ENCODE measurements at places on chromosomes 5 and 9.
A peak's percentile ranks its signal among the peaks of the same experiment; 100 is the strongest.

GRCh38 chr5:169161022-169161680, 139.8 kb downstream of the SLIT3 start:
- H3K4me3 ChIP-seq: no peak overlapping the region
- no peaks in the 10 kb centered on the region for H3K36me3 ChIP-seq
- no peaks in the 10 kb centered on the region for H3K27me3 ChIP-seq
- H3K27ac ChIP-seq: no peak overlapping the region
- peak; percentile 93 for DNase-seq

DNA sequence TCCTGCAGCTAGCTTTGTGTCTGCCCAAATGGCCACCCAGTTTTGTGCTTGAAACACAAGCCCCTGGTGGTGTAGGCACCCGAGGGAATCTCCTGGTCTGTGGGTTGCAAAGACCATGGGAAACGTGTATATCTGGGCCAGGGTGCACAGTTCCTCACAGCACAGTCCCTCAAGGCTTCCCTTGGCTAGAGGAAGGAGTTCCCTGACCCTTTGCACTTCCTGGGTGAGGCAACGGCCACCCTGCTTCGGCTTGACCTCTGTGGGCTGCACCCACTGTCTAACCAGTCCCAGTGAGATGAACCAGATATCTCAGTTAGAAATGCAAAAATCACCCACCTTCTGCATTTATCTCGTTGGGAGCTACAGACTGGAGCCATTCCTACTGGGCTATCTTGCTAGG, 865.0 kb upstream of the ACO1 start:
- H3K4me3 ChIP-seq: no peak overlapping the region
- no peak for DNase-seq
- H3K27me3 ChIP-seq: no peaks in the 10 kb centered on the region

DNA sequence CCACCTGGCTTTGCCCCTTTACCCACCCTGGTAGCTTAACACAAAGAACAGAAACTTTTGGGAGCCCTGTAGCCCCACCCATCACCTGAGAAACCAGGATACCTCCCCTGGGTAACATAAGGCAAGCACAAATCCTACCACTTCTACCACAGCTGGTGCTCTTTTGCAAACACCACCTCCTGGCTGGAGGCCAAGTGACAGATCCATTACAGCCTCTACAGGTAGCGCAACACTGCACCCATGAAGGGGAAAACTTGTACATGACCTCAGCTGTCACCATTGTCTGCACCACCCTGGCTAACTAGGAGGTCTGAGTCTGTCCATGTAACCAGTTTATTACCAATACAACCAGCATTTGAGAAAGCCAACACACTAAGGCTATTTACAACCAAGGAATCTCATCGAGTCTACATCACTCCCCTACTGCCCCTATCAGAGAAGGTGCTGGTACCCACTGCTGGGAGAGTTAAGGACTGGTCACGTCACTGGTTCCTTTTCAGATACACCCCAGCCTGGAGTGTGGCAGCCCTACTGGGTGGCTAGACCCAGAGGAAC, 128.6 kb downstream of the PJA2 start:
- no peak overlapping the region for H3K4me3 ChIP-seq
- H3K4me1 ChIP-seq: no peaks in the 10 kb centered on the region
- no peaks in the 10 kb centered on the region for H3K36me3 ChIP-seq
- no peak overlapping the region for H3K27ac ChIP-seq
- DNase-seq: no peak
- H3K27me3 ChIP-seq: no peaks in the 10 kb centered on the region

DNA sequence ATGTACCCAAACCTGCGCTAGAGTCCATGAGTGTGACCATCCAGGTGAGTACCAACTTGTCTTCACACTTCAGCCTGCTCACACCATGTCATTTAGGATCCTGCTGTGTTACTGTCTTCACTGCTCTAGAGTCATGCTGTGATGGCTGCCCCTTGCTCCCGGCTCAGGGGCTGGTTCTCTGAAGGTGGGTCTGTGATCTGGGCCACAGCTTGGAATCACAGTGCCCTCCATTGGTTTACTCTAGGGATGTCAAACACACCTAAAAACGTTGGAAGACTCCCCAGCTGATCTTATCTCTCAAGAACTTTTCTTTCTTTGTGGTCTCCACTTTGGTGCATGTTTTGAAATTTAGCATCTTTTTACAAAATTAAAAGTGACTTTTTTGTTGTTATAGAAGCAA, 53.8 kb downstream of the NFX1 start:
- no peak overlapping the region for H3K27ac ChIP-seq
- H3K36me3 ChIP-seq: peaks cover 66% of the 10 kb centered on the region
- H3K27me3 ChIP-seq: no peaks in the 10 kb centered on the region
- no peak overlapping the region for H3K4me3 ChIP-seq

DNA sequence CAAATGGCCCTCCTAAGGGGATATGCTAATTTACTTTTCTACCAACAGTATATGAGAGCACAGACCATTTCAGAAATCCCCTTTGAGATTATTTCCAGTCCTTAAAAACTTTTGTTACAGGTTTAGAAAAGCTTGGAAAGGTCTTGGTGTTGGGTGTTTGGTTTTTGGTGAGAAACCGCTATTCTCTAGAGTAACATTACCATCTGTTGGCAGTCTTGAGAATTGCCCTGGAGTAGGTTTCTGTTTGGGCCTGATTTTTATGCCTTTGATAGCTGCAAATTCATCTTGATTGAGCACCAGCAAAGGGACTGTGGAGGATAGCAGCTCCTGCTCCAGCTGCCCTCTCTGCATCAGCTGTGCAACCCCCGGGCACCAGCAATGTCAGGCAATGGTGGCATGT, 8.0 kb downstream of the NUDT2 start:
- no peak overlapping the region for H3K27ac ChIP-seq
- no peak for DNase-seq
- no peaks in the 10 kb centered on the region for H3K27me3 ChIP-seq
- H3K4me1 ChIP-seq: no peaks in the 10 kb centered on the region
- no peak overlapping the region for H3K4me3 ChIP-seq
- peaks cover 8% of the 10 kb centered on the region for H3K36me3 ChIP-seq

DNA sequence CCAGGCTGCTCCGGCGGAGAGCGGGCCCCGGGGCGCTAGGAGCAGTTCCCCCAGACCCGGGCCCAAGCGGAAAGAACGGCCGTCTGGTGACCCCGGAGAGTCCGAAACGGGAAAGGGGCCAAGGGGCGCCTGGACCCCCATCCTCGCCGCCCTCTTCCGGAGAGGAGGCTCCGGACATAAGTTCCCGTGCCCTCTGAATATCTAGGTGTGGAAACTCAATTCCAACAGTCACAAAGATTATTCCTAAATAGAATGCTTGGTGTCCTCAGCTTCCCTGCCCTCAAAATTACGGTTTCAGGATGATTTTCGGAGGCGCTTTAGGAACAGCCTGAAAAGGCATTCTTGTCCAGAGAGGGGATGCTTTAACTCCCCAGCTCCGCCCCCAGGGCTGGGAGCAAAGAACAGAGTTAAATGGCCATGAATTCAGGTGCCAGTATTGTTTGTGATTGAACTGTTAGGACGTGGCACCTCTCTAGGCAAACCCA, 681 bp upstream of the LHFPL2 start:
- H3K4me1 ChIP-seq: peaks cover 23% of the 10 kb centered on the region
- peak overlapping the region; percentile 77 for H3K4me3 ChIP-seq
- peak; percentile 63 for DNase-seq
- H3K27me3 ChIP-seq: no peaks in the 10 kb centered on the region
- peak overlapping the region; percentile 44 for H3K27ac ChIP-seq
- no peaks in the 10 kb centered on the region for H3K36me3 ChIP-seq
